ENCODE measurements at places on chromosomes 4 and X.

DNA sequence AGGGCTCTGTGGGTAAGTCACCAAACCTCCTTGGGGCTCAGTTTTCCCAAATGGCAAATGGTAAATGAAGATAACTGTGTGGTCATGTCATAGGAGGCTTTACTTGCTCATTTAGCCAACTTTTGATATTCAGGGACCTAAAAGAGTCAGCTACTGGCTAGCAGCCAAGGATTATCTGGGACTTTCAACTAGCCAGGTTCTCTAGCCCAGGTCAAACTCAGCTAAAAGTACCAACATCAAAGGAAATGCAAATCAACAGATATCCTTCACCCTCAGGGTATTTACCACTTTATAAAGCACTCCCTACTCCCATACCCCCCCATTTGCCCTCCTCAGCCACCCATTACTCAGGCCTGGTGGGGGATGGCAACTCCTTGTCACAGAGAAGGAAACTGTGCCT, 7.5 kb downstream of the AMER1 start:
- peak; percentile 9 for DNase-seq

GRCh38 chr4:76570141-76570973, 135.3 kb downstream of the SHROOM3 start:
- peak; percentile 52 for DNase-seq

- DNase-seq, result peak; percentile 66
Measured at GRCh38 chr4:13544606-13545393, 492 bp upstream of the NKX3-2 start.

DNA sequence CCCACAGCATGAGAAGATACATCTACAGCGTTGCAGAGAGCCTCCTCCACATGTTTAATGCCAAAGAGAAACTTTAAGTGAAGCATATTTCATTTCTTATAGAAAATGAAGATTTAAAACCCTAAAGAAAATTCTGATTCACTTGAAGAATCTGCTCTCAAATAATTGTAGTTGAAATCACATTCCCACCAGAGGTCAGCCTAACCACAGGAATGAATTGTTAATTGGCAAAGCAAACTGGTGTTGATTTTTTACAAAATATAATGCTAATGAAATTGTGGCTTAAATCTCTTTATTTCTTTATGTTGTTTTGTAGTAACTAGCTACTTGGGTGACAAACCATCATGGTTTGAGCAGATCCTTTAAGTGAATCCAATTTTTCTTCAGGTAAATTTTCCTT, 31.1 kb upstream of the WDR17 start:
- DNase-seq, result peak; percentile 73

- DNase-seq, result no peak
Measured at GRCh38 chr4:7058792-7059191, 9.1 kb downstream of the GRPEL1 start.

DNA sequence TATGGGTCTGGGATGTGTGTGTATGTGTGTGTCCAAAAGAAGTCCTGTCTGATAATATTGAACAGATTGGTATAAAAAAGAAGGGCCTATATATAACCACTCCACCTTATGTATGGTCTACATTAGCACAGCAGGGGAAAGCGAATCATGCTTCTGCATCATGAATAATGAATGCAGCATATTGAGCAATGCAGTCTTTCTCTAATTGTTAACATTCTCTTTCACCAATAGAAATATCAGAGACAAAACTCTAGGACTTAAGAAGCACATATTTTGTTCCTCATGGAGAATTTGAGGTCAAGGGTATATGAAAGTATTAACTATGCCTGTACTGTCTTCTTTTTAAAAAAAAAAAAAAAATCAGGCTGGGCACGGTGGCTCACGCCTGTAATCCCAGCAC, 264.3 kb upstream of the NOCT start:
- DNase-seq, result peak; percentile 9

DNA sequence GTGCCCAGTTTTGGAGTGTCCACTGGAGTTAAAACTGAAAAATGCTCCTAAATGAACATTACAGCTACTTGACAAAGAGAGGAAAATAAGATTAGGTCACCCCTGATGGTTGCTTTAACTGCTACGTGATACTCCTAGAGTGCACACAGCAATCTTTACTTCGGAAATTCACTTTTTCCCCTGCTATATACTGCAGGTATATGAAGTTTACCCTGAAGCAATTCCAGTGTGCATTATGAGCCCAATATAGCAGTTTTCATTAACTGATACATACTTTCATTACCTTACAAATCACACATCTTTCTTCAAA, 773 bp upstream of the ZNF827 start:
- DNase-seq, result peak; percentile 22
